Non-pigmented ciliary epithelial cell (primary cell): ENCODE measurements at places on chromosomes 2 and 18.

- DNase-seq: no peak
Observed at GRCh38 chr2:48272199-48272598, 257.8 kb upstream of the STON1 start.

GRCh38 chr18:48167897-48168253 is 237.4 kb upstream of the SMAD2 start:
- DNase-seq: no peak

DNA sequence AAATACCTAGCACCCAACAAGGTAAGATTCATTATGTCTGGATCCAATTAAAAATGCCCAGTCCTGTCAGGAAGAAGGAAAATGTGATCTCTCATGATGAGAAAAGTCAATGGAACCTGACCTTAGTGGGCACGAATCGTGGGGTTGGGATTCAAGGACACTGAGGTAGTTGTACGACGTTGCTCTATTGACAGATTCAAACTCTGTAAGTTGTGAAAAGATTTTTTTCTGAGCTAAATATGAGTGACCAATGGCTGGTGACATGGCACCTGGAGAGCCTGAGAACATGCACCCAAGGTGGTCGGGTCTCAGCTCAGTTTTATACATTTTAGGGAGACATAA is 148.2 kb downstream of the NDUFA10 start:
- DNase-seq: no peak

- DNase-seq: no peak
Observed at GRCh38 chr18:39435209-39435608, 1869.6 kb upstream of the CELF4 start.

DNA sequence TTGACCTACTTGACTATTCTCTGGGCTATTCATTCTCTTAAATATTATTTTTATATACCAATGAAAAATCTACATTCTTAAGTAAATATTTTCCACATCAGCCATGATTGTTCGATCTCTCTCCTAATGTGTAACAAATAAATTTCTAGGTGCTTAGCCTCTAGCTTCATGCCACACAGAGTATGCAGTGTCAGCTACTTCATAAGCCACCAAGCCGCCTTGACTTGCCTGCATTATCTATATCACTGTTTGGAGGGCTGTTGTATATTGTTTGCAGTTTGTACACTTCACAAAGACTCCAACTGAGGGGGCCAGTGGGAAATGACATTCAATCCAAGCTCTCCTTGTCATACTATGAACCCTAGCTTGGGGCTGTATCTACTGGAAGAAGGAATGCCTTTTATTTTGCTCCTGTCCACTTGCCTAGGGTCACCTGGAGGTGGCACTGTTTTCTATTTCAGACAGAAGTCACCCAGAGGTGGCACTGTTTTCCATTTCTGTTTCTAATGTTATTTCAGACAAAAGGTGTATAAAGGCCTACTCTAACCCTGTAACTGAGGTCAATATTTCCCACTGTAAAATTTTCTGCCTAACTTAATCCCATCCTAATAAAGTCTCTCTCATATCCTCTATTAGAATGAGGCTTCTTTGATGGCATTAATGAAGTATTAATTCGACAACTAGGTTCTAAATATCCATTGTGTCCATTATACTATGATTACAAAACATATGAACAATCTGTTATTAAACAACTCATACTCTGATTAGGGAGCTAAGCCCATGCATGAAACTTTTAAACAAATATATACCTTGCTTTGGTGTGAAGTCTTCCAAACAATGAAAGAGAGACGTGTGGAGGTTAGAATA is 36.4 kb downstream of the COL5A2 start:
- DNase-seq: no peak

DNA sequence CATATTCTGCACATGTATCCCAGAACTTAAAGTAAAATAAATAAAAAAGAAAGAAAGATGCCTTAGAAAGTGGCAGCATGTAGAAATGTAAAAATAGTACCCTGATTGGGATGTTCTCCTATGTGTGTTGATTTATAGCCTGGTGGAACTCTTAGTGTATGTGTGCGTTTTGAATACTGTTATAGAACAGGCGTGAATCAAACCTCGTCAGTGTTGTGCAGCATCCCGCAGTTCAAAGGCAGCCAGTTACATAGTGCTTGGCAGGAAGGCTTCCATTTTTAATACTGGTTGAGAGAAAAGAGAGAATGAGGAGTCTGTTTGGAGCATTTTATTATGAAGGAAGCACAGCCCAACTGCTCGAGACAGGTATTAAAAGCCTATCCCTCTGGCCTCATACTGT is 49.4 kb downstream of the TANC1 start:
- no peak for DNase-seq
